Neural crest cell (in vitro differentiated cells): ENCODE measurements at places on chromosomes 4 and X. TPM values are rescaled to one million over a fixed set of nuclear protein-coding genes. Genes with fewer than 3 reads are reported as not detected.

Gene NPY5R
- total RNA-seq, result 0.12 and 0.20 TPM in 2 replicates

Gene TXK
- not detected in 2 replicates for total RNA-seq

Gene CT45A3
- not detected in 2 replicates for total RNA-seq

Gene CXorf49B
- total RNA-seq, result not detected in 2 replicates

Gene USP38
- total RNA-seq, result 14.9 and 15.2 TPM in 2 replicates

Gene COL4A6
- total RNA-seq, result 21.5 and 22.6 TPM in 2 replicates

Gene SPANXD
- not detected in 2 replicates for total RNA-seq

GRCh38 chr4:63817196-63817865, 591.9 kb downstream of the TECRL start:
- H3K4me3 ChIP-seq, result no peak overlapping the region
- H3K36me3 ChIP-seq, result no peaks in the 10 kb centered on the region
- H3K4me1 ChIP-seq, result no peaks in the 10 kb centered on the region
- no peak for DNase-seq

DNA sequence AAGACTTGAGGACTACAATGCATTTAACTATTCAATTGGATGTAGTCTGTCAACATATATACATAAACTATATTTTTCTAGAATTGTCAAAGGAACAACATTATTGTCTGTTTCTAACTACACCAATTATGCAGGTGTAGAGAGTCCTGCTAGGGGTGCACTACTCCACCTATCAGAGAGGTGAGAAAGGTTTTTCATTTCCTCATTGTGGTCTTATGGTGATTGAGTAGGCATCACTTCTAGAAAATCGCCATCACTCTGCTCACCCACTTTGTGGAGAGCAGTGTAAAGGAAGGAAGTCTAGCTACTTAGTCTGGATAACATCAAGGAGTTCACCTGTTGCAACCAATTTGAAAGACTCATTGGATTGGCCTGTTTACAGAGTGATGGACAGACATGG, 4.4 kb upstream of the ADH1C start:
- no peaks in the 10 kb centered on the region for H3K27me3 ChIP-seq
- no peaks in the 10 kb centered on the region for H3K36me3 ChIP-seq
- no peak overlapping the region for H3K4me3 ChIP-seq

- DNase-seq, result no peak
- peaks cover 9% of the 10 kb centered on the region for H3K4me1 ChIP-seq
- H3K27ac ChIP-seq, result no peak overlapping the region
- no peaks in the 10 kb centered on the region for H3K27me3 ChIP-seq
- H3K36me3 ChIP-seq, result no peaks in the 10 kb centered on the region
These were observed 630.4 kb upstream of the BOD1L1 start for GRCh38 chr4:14257903-14258302.

GRCh38 chrX:139708067-139708466, at the start of gene MCF2:
MCF2 (minus strand) TSS chrX:139708167; CDS start chrX:139651744, 56,423 bp downstream.
- H3K27me3 ChIP-seq, result no peaks in the 10 kb centered on the region
- no peak within 1 kb of the TSS for H3K4me3 ChIP-seq
- H3K27ac ChIP-seq, result no peak within 1 kb of the TSS
- H3K4me1 ChIP-seq, result no peaks in the 10 kb centered on the region

GRCh38 chrX:10015723-10016518, 48.8 kb downstream of the CLDN34 start:
- H3K4me3 ChIP-seq, result peak overlapping the region; percentile 76
- H3K27ac ChIP-seq, result peak overlapping the region; percentile 62
- H3K27me3 ChIP-seq, result no peaks in the 10 kb centered on the region
- DNase-seq, result peak; percentile 10
- H3K4me1 ChIP-seq, result peaks cover 34% of the 10 kb centered on the region

GRCh38 chrX:621705-622503, 8.7 kb upstream of the SHOX start:
- no peak overlapping the region for H3K27ac ChIP-seq
- peaks cover 3% of the 10 kb centered on the region for H3K4me1 ChIP-seq
- peaks cover 3% of the 10 kb centered on the region for H3K36me3 ChIP-seq
- H3K4me3 ChIP-seq, result no peak overlapping the region
- peaks cover 91% of the 10 kb centered on the region for H3K27me3 ChIP-seq

DNA sequence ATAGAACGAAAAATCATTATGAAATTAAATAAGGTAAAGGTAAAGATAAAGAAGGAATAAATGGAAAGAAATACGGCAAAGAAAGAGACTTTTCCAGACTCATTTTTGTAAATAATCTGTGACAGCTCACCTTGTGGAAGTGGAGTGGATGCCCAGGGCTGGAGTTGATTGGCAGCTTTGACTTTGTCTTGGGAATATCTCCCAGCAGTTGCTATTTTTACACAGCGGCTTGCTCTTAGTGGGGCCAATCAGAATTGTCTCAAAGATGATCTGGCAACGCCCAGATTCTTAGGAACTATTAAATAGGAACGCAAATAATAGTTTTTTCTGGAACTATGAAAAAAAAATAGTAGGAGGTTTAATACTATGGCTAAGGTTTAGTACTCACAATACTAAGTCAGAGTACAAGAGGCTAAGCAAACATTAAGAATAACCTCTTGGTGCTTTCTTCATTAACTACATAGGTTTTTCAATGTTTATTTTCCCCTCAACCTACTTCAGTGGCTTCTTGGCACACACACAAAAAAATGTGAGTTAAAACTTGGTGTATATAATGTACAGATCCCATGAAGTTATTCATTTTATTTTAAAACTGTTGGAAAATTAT, 132.7 kb downstream of the TRAM1L1 start:
- H3K4me3 ChIP-seq, result no peak overlapping the region
- DNase-seq, result no peak

DNA sequence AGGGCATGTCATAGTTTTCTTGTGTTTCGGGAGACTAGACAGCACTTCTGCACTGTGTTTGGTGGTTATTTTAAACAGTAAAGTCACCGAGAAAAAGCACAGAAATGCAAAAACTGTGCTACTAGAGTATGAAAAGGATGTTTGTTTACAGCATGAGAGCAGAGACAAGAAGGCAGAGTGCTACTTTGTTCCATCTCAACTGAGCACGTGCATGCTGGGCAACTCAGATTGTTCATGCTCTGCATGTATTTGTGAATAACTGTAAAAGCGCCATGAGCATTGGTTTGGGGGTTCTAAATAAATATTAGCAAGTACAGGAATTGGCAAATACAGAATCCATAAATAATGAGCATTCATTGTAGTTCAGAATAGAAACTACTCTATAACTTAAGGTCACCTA, 7.4 kb downstream of the EVC start:
- H3K4me1 ChIP-seq, result peaks cover 21% of the 10 kb centered on the region
- H3K4me3 ChIP-seq, result no peak overlapping the region
- H3K27ac ChIP-seq, result no peak overlapping the region
- DNase-seq, result no peak
- H3K27me3 ChIP-seq, result no peaks in the 10 kb centered on the region

DNA sequence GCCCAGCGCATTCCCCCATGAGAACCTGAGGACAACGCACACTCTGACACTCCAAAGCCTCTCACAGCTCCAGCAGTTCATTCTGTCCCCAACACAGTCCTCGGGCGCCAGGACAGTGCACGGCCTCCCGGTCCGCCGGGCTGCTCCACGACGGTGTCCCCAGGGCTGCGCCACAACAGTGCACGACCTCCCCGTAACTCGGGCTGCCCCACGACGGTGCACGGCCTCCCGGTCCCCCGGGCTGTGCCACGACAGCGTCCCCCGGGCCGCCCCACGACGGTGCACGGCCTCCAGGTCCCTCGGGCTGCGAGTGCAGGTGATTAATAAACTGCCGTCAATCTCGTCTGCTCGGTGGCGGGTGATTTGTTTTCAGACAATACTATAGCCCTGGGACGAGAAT, 585.1 kb upstream of the FRG1 start:
- no peak overlapping the region for H3K4me3 ChIP-seq
- no peaks in the 10 kb centered on the region for H3K27me3 ChIP-seq
- H3K36me3 ChIP-seq, result peaks cover 3% of the 10 kb centered on the region
- H3K4me1 ChIP-seq, result no peaks in the 10 kb centered on the region
- H3K27ac ChIP-seq, result no peak overlapping the region

GRCh38 chr4:61374447-61374891, 174.3 kb downstream of the ADGRL3 start:
- H3K36me3 ChIP-seq, result peaks cover 15% of the 10 kb centered on the region
- peaks cover 23% of the 10 kb centered on the region for H3K4me1 ChIP-seq
- H3K27me3 ChIP-seq, result no peaks in the 10 kb centered on the region
- H3K4me3 ChIP-seq, result peak overlapping the region; percentile 19

DNA sequence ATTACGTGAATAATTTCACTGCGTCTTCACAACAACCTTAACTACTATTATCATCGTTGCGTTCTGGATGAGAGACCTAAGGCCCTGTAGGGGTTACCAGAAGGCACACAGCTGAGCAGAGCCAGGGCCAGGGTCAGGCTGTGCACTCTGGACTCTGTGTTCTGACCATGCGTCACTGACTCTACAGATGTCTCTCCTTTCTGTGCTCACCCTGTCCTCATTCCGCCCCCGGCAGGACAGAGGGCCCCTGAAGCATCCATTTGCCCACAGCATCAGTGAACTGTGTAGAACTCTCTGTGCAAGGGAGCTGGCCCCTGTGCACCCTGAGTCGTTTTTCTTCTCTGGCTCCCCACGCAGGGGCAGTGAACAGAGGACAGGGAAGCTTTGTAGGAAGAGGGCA, 21.3 kb downstream of the GPKOW start:
- no peaks in the 10 kb centered on the region for H3K27me3 ChIP-seq
- no peak overlapping the region for H3K27ac ChIP-seq
- peak overlapping the region; percentile 90 for H3K4me3 ChIP-seq
- no peak for DNase-seq

DNA sequence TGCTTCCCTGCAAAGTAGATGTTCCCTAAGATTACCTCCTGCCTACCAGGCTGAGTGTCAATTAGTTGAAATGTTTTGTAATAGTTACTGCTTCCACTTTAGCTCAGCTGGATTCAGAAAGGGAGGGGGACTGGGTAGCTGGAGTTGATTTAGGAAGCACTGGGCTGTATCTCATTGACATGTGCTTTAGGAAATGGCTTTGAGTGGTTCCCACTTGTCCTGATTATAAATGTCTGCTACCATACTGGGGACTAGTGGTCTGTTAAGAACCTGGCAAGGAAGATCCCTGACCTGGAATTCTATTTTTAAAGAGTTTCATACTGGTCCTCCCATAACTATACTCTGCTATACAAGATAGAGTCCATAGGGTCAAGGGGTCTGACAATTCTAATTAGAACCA, 363.9 kb upstream of the PPP1R2C start:
- no peaks in the 10 kb centered on the region for H3K36me3 ChIP-seq
- H3K27ac ChIP-seq, result no peak overlapping the region
- no peaks in the 10 kb centered on the region for H3K4me1 ChIP-seq
- H3K27me3 ChIP-seq, result no peaks in the 10 kb centered on the region
